ENCODE measurements at places on chromosomes 16 and 17.

GRCh38 chr17:48153691-48154358 is 46.3 kb downstream of the SNX11 start:
- no peak for DNase-seq

GRCh38 chr16:50166511-50167500 is 13.7 kb downstream of the TENT4B start:
- peak; percentile 19 for DNase-seq

DNA sequence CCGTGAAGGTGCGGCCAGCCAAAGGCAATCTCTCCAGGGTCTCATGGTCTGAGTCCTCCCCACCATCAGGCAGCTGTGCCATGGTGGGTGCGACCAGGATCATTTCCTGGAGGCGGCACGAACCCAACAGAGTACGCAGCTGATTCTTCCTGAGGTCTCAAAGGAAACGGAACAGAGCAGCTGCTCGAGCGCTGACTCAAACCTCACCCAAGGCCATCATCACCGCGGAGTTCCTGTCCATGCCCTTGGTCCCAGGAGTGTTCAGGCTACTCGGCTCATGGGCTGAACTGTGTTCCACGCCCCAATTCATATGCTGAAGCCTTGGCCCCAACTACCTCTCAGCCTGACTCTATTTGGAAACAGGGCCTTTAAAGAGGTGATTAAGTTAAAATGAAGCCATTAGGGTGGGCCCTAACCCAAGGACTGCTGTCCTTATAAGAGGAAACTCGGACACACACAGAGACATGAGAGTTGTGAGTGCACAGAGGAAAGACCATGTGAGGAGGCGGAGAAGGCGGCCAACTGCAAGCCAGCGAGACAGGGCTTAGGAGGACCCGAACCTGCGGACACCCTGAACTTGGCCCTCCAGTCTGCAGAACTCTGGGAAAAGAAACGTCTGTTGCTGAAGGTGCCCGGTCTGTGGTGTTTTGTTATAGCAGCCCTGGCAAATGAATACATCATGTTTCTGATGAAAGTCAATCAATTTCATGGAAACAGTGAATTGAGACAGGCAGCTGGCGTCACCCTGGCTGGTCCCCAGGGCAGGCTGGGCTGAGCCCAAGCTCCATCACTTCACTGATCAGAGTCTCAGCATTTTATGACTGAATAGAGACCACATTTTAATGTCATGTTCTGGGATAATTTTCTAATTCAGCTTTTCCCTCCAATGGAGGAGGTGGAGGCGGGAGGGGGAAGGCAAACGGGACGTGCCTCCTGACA is 13.7 kb downstream of the MXRA7 start:
- no peak for DNase-seq

DNA sequence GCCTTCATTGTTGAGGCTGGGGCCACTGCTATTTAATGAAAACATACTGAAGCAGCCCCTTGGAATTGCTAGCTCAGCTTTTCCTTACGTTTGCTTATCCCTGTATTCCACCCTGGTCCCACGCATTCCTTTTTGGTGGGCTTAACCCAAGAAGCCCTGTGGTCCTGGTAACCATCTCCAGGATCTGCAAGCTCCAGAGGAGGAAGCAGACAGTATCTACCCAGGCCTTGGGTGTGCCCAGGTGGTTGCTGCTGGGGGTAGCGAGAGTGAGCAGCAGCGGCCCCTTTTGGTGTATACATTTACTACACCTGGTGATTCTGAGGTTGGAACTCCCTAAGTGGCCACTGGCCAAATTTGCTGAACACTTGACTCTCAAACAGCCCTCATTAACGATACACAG is 97.7 kb downstream of the CBLN1 start:
- DNase-seq = no peak

GRCh38 chr16:67666032-67666551 is 458 bp downstream of the ENKD1 start:
- no peak for DNase-seq

DNA sequence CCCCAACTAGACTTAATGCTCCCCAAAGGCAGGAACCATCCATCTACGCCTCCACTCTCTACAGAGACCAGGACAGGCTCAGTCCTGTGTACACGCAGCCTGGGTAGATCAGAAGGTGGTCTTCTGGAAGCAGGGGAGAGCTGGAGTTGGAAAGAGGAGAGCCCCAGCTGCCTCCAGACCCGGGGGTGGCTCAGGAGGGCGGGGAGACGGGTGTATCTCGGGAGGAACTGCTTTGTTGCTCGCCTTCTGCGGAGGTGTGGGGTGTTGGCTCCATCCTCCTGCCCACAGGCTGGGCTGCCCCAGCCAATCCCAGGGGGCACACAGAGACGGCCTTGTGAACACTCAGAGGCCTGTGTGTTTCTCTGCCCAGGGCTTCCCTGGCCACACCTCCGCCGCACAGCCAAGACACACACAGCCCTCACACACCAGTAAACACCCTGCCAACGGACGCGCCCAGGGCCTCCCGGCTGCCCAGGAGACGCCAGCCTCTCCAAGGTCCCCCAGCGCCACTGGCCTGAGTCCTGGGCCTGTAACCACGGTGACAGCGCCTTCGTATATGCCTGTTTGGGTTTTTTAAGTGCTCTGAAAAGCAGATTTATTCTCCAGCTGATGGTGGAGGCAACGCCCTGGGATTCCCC is 143.4 kb upstream of the CDC42EP4 start:
- no peak for DNase-seq

DNA sequence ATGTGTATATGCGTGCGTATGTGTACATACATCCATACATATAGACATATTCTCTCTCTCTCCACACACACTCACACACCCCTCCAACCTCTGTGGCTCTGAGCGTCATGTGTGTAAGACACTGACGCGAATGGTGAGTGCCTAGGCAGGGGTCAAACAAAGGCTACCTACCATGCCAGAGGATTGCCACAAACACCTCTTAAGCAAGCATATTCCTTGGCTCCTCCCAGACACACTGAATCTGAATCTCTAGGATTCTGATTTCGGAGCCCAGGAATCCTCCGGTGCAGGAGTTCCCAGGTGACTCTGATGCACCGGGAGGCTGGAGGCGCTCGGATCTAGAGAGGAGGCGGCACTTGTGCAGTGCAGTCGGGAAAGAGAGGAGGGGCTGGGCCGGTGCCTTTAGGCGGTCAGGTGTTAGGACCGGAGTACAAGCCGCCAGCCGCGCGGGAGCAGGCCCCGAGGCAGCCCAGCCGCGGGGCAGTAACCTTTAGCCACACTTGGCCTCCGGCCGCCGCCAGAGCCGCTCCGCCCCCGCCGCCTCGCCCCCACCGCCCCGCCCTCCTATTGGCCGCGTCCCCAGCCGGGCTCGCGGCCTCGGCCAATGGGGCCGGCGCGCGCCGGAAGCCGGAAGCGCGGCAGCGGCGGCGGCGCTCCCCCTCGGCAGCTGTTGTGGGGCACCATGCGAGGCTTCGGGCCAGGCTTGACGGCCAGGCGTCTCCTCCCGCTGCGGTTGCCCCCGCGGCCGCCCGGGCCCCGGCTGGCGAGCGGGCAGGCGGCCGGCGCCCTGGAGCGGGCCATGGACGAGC is at the start of gene MLYCD:
MLYCD (plus strand) TSS at position 653 of the 809 bp plus-strand sequence; CDS start at position 683, 30 bp downstream.
- no peak for DNase-seq

DNA sequence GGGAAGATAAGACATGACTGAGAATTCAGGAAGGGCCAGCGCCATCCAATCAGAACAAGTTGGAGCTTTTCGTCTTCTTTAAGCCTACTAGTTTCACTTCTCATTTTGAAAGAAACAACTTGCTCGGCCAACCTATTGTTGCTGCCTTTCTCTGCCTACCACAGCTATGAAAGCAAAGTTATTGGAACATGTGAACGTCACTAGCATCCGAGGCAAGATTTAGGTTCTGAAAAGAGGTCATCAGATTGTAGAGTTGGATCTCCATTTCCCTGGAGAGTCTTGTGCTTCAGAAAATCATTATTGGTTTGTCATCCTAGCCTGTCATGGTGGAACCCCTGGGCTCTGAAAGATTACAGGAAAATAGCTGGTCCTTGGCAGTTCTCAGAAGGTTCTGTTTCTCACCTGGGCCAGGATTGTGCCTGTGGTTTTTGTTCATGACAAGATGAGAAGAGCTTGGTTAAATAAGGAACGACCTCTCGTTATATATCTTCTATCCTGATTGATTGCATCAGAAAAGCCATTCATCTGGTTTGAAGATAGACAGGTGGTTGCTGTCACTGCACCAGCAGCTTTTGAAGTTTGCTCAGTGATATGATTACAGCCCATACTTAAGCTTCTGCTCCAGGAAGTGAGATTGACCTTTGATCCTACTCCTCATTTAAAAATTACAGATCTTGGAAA is 25.3 kb downstream of the CDH13 start:
- no peak for DNase-seq

- DNase-seq = no peak
Measured at GRCh38 chr17:46977750-46978488, 1.1 kb downstream of the RPRML start.

DNA sequence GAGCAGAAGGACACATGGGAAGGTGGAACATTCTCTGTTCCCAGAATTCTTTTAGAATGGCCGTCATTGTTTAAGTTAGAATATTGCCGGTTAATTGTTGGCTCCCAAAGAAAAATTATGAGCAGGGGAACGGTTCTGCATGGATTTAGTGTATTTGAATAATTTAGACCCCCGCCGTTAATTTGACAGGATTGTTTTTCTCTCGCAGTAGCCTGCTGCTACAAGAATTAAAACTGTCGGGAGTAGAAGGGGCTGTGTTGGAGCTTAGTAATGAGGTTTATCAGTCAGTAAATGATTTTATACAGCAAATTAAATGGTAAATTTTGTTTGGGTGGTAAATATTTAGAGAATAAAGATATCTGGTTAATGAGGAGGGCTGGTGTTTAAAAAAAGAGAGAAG is 431.2 kb upstream of the DYNLRB2 start:
- no peak for DNase-seq

- no peak for DNase-seq
Measured at GRCh38 chr17:71417142-71417541, 703.7 kb upstream of the SOX9 start.

DNA sequence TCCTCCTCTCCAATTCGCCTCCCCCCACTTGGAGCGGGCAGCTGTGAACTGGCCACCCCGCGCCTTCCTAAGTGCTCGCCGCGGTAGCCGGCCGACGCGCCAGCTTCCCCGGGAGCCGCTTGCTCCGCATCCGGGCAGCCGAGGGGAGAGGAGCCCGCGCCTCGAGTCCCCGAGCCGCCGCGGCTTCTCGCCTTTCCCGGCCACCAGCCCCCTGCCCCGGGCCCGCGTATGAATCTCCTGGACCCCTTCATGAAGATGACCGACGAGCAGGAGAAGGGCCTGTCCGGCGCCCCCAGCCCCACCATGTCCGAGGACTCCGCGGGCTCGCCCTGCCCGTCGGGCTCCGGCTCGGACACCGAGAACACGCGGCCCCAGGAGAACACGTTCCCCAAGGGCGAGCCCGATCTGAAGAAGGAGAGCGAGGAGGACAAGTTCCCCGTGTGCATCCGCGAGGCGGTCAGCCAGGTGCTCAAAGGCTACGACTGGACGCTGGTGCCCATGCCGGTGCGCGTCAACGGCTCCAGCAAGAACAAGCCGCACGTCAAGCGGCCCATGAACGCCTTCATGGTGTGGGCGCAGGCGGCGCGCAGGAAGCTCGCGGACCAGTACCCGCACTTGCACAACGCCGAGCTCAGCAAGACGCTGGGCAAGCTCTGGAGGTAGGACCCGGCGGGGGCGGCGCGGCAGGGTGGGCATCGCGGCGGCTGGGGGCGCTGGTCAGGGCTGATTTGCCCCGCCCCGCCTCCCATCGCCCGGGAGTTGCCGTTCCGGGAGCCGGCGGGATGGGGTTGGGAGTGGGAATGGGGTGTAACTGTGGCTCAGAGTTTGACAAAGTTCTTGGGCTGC is 567 bp downstream of the SOX9 start:
- DNase-seq = no peak

DNA sequence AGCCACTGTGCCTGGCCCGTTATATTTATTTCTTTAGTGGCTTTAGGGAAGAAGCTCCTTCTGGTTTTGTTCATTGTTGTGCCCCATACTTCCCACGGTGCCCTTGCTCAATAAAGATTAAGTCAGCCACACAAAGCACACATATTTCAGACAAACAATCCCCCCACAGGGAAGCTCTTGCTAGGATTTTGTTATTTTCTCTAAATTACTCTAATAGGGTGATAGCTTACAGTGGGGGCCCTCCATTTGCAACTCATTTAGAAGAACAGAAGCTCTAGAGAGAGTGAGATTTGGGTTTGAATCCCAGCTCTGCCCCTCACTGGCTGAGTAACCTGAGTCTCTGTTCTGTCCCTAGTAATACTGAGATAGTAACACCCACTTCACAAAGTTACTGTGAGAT is 499.9 kb downstream of the GRIN2A start:
- no peak for DNase-seq

DNA sequence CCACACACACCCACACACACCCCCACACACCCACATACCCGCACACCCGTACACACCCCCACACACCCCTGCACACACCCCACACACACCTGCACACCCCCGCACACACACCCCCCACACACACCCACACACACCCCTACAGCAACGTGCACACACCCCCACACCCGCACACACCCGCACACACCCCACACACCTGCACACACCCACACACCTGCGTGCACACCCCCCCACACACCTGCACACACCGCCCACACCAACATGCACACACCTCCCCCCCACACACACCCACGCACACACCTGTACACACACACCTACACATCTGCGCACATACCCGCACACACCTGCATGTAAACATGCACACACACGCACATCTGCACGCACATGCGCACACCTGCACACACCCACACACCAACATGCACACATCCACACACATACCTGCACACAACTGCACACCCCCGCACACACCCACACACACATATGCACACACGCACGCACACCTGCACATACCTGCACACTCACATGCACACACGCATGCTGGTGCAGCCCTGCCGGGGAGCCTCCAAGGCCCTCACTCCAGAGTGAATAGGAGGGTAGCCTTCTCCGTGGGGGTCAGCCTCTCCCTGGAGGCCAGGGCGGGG is 7.5 kb downstream of the ASPSCR1 start:
- DNase-seq = no peak

DNA sequence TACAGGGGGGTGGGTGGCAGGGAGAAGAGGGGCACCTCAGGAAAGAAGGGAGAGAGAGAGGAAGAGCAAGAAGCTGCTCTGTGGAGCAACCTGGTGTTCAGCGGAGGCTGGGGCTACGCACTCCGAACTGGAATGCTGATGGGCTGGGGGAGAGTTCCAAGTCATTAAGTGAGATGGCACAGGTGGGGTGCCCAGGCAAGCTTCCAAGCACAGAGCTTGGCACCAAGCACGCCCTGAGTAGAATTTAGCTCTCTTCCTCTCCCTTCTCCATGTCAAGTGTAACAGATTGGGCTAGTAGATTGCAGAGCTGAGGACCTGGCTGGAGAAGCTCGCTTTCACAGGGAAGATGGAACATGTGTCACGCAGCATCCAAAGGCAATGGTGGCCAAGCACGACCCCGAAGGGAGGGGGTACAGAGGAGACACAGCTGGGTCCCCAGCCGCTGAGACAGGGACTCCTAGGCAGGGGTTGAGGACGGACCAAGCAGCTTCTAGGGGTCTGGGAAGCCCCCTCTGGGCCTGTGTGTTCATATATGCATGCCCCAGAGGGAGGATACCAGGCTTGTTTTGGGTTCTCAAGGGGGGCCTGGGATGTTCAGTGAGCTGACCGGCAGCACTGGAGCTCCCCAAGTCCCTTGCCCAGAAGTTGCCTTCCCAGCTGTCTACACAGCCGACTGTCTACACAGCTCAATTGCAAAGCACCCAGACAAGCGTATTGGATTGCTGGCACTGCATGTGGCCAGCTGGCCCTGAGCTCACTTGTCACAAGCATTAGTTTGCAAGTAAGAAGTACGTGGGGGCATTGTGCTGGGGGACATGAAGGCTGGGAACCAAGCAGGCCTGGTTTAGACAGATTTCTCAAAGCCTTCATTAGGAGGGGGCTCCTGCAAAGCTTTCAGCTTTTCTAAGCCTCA is 247.8 kb downstream of the ENGASE start:
- DNase-seq = no peak

GRCh38 chr17:43381621-43382020 is 17.2 kb upstream of the ARL4D start:
- no peak for DNase-seq

Measured in BJ (cell line).